ENCODE measurements at places on chromosomes 2 and 18.

DNA sequence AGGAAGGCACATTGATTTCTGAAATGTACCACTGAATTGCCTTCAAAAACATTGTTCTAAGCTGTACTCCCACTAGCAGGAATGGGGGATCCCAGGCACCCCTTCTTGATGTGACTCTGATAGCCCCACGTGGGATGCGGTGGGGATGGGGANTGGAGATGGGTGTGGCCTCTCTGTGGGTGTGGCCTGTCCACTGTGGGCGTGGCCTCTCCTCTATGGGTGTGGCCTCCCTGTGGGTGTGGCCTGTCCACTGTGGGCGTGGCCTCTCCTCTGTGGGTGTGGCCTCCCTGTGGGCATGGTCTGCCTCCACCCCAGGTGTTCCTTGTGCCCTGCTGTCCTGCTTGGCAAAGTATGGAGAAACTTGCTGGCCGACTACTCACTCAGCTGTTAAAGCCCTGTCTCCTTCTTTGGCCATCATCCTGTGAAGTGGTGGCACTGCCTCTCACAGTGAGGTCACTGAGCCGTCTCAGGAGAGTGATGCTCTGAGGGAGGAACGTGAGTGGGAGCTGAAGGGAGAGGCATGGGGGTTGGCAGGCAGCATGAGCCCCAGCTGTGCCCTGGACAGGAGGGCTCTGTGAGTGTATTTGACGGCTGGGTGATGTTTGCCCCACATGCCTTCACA is 6.7 kb upstream of the PARD6G start:
- DNase-seq = no peak

GRCh38 chr2:154182008-154182407 is 310.3 kb downstream of the GALNT13 start:
- DNase-seq = no peak

- DNase-seq = no peak
Measured at GRCh38 chr2:218732761-218733158, 22.1 kb downstream of the TTLL4 start.

- no peak for DNase-seq
Measured at GRCh38 chr18:65610939-65611338, 139.9 kb upstream of the CDH7 start.

- no peak for DNase-seq
Measured at GRCh38 chr2:11899264-11899818, 152.9 kb downstream of the LPIN1 start.

GRCh38 chr2:43358410-43359201 is 132.2 kb upstream of the ZFP36L2 start:
- no peak for DNase-seq

DNA sequence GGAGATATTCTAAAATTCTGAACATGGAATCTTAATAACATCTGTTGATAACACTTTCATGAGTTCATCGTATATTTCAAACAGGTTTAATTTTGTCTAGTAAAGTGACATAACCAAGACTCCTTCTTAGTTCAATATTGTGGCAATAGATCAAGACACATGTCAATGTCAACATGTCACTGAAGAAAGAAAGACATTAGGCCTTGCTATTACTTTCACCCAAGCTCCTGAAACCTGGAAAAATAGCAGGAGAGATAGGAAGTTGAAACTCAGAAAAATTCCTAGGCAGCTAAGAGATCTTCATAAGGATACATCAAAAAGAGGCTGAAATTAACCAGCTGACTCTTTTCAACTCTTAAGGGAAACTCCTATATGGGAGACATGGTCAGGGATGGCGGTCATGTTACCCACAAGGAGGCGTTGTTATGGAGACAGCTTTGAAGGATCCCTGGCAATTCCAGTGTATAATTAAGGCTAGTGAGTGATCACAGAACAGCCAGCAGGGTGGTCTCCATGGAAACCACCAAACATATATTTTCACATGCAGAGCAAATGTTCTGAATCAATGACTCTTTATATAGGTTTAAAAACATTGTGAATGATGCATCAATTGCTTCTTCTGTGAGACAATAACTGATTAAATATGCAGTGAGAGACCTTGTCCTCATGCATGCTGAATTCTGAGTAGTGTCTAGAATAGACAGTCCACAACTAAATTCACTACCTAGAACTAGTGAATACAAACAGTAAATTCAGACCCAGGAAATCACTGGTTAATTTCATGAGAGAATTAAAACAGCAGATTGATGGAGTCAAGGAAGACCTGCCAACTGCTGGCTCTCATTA is 115.3 kb upstream of the RIOK3 start:
- peak; percentile 72 for DNase-seq

DNA sequence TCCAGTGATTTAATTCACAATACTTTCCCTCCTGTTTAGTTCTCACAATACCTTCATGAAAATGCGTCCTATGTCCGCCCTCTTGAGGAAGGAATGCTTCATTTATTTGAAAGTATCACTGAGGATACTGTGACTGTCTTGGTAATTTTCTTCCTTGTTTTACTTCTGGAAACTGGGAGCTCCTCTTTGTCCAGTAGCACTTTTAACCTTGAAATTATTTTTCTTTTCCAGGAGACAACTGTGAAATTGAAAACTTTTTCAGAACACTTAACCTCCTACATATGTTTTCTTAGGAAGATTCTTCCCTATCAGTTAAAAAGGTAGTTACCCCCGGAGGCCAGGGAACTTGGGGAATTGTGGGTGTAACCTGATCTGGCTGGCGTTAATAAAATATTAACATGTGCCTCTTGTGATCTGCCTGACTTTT is 58.9 kb upstream of the STON1 start:
- DNase-seq = peak; percentile 36

DNA sequence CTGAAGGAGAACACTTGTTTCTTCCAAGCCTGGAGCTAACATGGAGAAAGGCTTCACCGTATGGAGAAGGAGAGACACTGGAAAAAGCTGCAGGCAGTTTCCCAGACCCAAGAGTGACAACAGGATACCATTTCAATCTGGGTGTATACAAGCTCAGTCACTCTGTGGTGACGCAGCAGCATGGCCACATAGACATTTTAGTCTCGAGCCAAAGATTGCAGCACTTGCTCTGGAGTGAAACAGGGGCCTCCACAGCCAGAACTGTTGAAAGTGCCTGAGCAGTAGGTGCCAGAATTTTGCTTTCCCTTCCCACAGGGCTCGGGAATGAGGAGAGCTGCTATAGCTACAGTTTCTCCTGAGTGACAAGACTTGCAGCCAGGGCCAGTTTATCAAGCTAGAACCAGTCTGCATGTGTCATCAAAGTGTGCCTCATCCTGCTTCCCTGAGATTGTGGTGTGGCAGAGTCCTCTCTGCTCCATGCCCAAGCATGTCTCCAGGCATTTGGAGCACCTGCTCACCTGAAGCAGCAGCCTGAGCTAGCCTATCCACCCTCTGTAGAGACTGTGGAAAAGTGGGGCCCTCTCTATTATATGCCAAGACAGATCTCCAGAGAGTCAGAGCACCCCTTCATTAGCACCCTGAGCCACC is 234.6 kb upstream of the CDH19 start:
- DNase-seq = no peak

- no peak for DNase-seq
Measured at GRCh38 chr18:72460210-72460680, 83.9 kb downstream of the CBLN2 start.

DNA sequence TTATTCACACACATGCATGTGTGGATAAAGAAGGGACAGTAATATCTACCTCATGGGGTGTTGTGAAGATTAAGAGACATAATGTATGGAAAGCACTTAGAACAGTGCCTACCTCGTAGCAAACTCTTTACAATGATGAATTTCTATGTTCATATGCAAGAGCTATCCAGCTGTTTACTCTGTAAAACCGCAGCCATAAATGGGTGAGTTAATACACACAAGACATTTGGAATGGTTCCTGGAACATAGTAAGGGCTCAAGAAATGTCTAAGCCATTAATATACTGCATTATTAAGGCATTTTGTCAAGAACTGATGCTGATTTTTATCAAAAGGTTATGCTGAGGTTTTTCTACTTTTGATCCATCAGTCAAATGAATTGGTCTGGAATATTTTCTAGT is 1076.2 kb downstream of the TSN start:
- DNase-seq = no peak

GRCh38 chr2:233036162-233036838 is 3.8 kb downstream of the NEU2 start:
- no peak for DNase-seq

- no peak for DNase-seq
Measured at GRCh38 chr2:241147336-241147735, 1.9 kb downstream of the PASK start.

GRCh38 chr18:36692371-36692770 is 136.4 kb downstream of the TPGS2 start:
- no peak for DNase-seq

- peak; percentile 70 for DNase-seq
Measured at GRCh38 chr2:161122772-161123530, 37.3 kb upstream of the TANK start.

DNA sequence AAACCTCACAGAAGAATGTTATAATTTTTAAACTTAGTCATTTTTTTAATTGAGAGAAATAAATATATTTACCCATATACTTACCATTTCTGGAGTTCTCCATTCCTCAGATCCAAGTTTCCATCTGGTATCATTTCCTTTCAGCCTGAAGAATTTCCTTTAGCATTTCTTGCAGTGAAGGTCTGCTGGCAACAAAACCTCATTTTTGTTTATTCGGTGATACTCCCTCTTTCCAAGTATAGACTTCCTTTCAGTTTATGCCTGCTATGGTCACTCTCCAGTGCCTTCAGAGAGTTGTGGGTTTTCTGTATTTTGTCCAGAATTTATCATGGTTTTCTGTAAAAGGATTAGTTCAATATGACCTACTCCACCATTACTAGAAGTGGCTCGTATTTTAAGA is 17.0 kb downstream of the WDPCP start:
- no peak for DNase-seq

- DNase-seq = peak; percentile 48
Measured at GRCh38 chr2:64888591-64889309, 100.4 kb upstream of the SLC1A4 start.

GRCh38 chr2:44200011-44200410 is 31.3 kb downstream of the PPM1B start:
- DNase-seq = no peak

DNA sequence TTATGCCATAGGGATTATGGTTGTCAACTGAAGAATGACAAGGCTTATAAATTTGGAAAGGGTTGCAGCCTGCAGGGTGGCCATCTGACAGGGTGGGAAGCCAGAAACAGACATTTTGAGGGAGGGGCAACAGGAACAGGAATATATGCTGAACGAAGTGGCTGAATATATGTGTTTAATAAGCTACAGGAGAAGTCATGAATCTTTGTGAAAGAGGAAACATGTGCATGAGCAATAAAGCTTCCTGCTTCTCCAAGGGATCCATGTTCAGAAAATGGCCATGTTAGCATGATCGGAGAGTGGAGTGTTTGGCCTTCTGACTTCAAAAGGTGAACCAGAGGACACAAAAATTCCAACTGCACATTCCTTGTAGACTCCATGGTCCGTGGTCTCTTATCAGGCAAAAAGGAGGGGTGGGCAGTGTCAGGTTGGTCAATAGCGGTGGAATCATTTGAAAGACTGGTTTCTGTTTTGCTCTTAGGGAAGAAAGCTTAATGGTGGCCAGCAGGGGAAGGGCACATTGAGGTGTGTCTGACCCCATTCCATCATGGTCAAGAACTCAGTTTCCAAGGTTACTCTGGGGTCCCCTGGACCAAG is 144.1 kb downstream of the SOCS6 start:
- no peak for DNase-seq
